ENCODE measurements at places on chromosomes 4 and X.

GRCh38 chrX:15236146-15236545 is 33.7 kb downstream of the ASB9 start:
- DNase-seq, result no peak

GRCh38 chrX:44183329-44183728 is 160.1 kb downstream of the EFHC2 start:
- no peak for DNase-seq

GRCh38 chr4:127417885-127418535 is 214.7 kb upstream of the INTU start:
- DNase-seq, result no peak

- no peak for DNase-seq
These were observed 10.7 kb upstream of the NKX1-1 start for GRCh38 chr4:1416948-1417260.

- DNase-seq, result no peak
These were observed 17.8 kb upstream of the RAB33B start for GRCh38 chr4:139436122-139436521.

- no peak for DNase-seq
These were observed 34.3 kb downstream of the MECP2 start for GRCh38 chrX:154063234-154063633.

DNA sequence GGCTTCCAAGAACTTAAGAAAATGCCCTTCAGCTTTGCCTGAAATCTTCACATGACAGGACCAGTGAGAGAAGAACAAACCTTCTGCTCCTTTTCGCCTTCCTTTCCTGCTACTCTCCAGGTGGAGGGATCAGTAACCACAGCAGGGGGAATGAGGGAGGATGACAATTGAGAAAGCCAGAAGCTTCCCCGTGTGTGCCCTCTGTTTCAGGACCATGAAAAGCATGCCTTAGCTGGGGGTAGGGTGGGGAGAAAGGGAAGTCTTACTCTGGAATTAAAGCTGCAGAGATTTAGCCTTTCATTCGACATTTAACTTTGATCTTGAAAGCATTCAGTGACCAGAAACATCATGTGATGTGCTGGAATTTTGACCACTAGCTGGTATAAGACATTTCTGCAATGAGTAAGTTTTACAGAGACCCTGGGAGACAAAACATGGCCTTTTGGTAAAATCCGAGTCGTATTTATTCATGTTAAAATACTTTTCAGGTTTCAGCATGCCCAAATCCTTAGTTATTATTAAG is 10.6 kb upstream of the PUDP start:
- DNase-seq, result no peak

- DNase-seq, result peak; percentile 62
These were observed 17.7 kb downstream of the ACSL1 start for GRCh38 chr4:184807797-184808712.

DNA sequence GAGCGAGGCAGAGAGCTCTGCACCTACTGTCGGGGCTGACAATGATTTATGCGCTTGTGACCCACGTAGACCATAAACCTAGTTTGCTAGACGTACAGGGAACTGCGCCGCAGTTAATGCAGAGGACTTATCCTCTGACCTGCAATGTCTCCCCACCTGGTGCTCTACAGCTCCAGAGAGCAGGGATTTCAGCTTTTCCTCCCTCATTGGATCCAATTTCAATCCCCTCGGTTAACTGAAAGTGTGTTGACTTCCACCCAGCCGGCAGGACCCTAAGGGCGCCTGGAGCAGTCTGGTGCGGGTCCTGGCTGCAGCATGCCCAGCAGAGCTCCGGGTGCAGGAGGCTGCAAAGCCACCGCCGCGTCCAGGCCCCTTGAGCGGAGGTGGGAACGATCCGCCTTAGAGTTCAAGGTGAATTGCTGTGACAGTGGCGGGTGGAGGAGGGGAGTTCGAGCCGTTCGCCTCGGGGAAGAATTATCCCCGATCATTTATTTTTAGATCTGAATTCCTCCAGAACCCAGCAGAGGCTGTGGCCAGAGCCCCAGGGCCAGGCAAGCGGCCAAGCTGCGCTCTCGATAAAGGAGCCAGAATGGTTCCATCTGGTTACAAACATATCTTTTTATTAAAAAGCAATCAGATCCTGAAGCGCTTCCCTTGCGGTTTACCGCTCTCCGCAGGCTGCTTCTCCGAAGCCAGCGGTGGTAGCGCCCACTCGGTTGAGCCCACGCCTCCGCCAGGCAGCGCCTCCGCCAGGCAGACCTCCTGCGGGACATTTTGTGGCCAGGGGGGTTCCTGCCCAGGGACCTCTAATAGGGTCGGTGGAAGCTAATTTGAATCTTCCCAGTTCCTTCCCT is 66.0 kb downstream of the FBXO8 start:
- no peak for DNase-seq

DNA sequence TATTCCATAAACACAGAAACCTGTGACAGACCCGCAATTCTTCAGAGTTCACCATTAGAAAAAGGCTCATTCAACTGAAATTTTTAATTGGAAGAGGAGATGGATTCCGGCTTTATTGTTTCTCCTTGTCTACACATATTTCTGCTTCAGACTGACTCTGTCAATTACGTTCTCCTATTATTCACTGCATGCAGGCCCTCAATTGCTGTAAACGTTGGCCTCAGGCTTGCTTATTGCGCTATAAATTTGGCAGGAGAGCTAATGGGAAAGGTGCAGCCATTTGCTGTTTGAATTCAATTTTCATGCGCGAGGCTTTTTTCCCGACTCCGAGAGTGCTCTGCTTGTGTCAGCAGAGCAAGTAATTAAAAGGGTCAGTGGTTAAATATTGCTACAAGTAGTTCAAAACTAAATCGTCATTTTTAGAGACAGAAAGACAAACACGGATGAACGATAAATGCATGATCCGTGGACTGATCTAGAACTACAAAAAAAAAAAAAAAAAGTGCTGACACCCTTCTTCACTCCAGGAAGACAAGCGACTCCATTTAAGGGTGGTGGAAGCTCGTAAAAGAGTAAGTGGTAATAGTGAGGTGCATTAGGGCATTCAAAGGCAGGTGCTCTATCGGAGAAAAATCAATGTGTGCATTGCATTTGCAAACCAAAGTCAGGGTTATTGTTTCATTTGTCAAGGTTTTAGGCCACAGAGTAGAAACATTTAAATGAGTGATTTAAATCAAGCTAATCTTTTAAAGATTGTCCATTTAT is 841.6 kb upstream of the FRG1 start:
- no peak for DNase-seq

GRCh38 chr4:184375027-184375426 is 99.3 kb downstream of the IRF2 start:
- DNase-seq, result no peak

GRCh38 chr4:83535520-83536361 is at the start of gene GPAT3:
Gene GPAT3 (plus strand): TSS chr4:83536108. CDS start chr4:83536623, 515 bp downstream.
- DNase-seq, result peak; percentile 17

DNA sequence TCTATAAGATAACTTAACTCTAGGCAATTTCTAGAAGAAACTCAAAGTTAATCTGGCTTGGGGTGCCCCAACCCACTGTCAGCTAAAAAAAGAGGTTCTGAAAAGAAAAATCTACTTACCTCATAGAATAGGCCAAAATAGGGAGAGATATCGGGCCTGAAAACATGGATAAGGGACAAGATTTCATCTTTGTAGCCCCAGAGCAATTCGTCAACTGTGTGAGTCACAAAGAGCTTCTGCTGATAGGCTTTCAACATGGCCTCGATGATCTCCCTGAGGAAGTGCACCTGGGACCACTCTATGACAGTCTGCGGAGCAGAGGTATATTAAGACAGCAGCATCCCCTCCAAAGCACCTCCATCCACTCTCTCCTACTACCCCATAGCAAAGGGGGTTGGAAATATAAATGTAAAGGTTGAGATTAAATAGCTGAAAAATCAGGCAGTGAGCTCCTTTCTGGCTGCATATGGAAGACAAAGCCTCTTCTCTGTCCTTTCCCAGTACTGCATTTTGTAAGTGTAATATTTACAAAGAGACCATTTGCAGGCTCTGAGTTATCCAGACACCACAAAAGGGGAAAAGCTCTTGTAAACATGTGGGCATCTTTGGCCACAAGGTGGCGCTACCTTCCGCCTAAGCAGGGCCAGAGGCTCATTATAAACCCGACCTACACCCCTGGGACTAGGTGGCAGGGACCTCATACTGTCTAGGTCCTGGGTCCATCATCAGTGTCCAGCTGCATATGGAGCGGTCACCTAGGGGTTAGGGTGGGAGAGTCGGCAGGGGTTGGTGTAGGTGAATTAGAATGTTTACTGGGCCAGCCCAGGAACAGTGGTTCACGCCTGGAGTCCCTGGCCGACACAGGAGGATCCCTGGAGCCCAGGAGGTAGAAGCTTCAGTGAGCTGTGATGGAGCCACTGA is 31.5 kb upstream of the NUP54 start:
- peak; percentile 80 for DNase-seq

GRCh38 chr4:11549525-11549924 is 120.8 kb upstream of the HS3ST1 start:
- DNase-seq, result no peak

- DNase-seq, result no peak
These were observed 56.8 kb downstream of the LGI2 start for GRCh38 chr4:24973747-24974601.
